ENCODE measurements at places on chromosomes 1 and 21.

- no peak for DNase-seq
Measured at GRCh38 chr1:77888081-77888780, at the start of gene NEXN. NEXN (plus strand) TSS chr1:77888624; CDS start chr1:77916107, 27,483 bp downstream.

GRCh38 chr1:226487921-226488320 is 60.6 kb upstream of the STUM start:
- DNase-seq, result no peak

- DNase-seq, result no peak
Measured at GRCh38 chr21:27450216-27450615, 483.3 kb upstream of the ADAMTS5 start.

- DNase-seq, result no peak
Measured at GRCh38 chr1:248860007-248860406, 1.1 kb upstream of the ZNF692 start.

- DNase-seq, result no peak
Measured at GRCh38 chr1:44072204-44072603, 40.9 kb upstream of the SLC6A9 start.
